ENCODE measurements at places on chromosomes 1 and 21.
A peak's percentile ranks its signal among the peaks of the same experiment; 100 is the strongest.

DNA sequence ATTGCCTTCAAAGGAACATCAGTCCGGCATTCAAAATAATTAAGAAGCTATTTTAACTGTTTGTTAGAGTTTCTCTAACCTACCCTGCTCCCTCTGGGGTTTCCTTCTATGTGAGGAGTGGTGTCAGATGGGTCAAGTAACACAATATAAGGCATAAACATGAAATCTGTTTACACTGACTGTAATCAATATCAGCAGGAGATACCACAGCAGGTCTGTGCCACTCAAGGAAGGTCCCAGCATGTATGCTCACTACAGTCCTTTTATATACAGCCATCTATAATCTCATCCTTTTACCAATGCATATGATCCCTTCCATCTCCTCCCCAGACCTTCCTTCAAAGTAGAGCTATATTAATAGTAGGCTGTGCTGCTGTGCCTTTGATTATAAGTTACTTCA is 25.4 kb downstream of the EEIG2 start:
- no peak for DNase-seq

- peak; percentile 32 for DNase-seq
Measured at GRCh38 chr1:86155051-86155806, 1.3 kb downstream of the COL24A1 start.

DNA sequence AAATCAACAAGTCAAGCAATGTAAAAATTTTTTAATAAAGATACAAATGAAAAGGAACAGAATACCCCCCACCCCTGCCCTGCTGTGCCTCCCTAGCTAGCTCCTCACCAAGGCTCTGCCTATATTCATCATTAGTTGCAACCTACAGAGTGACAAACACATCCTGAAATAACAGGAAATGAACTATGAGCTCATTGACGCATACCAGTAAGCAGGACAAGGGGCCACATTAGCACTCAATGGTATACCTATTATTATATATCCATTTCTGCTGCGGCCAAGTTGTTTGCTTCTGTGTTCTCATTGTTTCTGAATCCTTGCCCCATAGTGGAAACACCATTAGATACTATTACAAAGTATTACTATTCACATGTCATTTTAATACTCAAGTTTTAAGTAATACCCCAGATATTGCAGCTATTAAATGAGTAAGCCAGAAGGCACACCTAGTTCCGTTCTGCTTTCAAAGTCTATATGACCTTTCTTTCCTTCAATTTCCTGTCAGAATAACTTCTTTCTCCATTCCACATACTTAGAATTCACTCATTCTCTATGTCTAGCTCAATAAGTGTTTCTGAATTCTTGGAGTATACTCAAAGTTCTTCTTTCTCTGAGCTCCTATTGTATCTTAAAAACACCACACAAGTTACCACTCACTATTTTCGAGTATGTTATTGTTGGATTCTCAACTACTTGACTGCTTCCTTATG is 1214.9 kb downstream of the PLA2G4A start:
- DNase-seq = no peak

DNA sequence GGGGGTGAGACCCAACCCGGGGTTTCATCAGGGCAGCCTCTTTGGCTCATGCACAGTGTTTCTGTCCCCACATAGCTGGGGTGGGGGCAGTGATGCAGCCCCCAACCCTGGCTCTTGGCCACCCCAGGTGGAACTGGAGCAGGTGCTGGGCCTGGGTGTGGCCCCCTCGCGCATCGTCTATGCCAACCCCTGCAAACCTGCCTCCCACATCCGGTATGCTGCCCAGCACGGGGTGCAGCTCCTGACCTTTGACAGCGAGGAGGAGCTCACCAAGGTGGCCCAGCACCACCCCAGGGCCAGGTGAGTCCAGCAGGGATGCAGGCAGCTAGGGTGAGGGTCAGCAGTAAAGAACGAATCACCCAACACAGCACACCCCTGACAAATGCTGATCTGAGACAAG is 72.3 kb upstream of the TINAGL1 start:
- DNase-seq = no peak

- no peak for DNase-seq
Measured at GRCh38 chr1:214923278-214923915, 159.1 kb upstream of the KCNK2 start.

GRCh38 chr1:78855258-78855657 is 151.3 kb downstream of the ADGRL4 start:
- no peak for DNase-seq

GRCh38 chr1:27664291-27664690 is 7.7 kb downstream of the IFI6 start:
- no peak for DNase-seq

- peak; percentile 83 for DNase-seq
Measured at GRCh38 chr1:8097077-8097799, 71.1 kb upstream of the ERRFI1 start.

GRCh38 chr1:21255284-21255942 is 34.9 kb downstream of the ECE1 start:
- peak; percentile 88 for DNase-seq

- no peak for DNase-seq
Measured at GRCh38 chr21:44686000-44686781, 4.2 kb upstream of the KRTAP12-1 start.

DNA sequence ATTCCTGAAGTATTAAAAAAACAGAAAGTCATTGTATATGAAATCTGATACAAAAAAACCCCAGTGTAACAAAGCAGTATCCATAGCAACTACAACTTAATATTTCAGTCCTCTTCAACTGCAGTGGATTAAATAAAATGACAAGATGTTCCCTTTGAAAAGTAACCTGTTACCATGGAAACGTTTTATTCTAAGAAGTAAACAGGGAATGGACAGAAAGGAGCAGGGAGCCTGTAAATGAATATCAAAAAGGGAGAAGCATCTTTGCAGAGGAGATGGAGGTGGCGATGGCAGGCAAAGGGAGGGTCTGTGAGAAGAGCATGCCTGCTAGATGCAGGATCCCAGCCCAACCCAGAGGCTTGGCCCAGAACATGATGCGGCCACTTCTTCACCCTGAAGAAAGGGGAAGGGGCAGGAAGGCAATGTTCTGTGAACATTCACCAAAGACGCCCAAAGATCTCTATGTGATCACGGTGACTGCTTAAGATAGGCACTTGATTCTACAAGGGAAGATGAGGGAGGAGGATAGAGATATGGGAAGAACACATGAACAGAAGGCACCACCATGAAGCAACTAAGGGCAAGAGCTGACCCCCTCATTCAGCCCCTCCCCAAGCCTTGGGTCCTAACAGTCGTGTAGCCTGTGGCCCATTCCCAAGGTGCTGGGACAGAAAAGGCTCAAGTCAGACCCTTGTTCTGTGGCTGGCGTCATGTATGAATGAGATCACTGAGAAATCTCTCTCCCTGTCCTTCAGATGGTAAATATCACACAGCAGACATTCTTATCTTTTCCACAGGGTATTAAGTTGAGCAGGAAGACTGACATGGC is 200.0 kb downstream of the SLC45A1 start:
- DNase-seq = peak; percentile 52

DNA sequence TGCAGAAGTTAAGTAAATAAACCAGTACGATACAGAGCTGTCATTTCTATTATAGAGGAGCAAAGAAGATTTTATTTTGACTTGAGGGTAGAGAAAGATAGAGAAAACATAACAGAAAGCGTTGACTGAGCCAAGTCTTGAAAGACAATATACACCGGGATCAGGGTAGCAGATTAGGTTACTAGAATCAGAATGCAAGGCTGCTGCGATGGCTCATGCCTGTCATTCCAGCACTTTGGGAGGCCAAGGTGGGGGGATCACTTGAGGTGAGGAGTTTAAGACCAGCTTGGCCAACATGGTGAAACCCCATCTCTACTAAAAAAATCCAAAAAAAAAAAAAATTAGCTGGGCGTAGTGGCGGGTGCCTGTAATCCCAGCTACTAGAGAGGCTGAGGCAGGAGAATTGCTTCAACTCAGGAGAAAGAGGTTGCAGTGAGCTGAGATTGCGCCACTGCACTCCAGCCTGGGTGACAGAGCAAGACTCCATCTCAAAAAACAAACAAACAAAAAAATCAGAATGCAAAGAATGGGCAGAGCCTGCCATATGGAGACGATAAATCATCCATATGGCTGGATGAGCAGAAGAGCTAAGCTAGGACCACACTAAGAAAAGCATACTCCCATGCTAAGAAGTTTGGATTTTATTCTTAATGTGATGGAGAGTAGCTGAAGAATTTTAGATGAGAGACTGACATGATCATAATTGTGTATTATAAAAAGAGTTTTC is 9.9 kb upstream of the ABCD3 start:
- no peak for DNase-seq

DNA sequence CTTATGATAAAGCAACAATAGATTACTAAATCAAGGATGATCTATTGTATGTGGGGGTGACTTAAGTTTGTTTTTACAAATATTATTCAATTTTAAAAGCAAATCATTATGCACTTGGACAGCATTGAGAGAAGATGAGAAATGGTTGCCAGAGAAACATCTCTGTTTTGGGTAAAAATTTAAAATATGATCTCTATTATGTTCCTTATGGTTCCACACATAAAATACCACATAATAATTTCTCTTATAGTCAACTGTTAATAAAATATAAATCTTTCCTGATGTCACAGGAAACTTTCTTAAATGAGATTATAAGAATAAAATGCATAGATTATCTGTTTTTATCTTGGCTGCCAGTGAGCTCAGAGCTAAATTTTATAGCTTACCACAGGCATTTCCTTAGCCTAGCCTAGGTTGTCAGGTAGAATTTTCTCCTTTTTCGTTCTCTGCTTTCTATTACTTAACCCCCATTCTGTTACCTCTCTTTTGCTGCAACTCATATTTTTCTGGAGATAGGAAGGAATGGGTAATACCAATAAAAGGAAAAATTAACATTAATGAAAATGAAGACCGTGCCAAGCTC is 109.7 kb downstream of the TGFB2 start:
- no peak for DNase-seq

GRCh38 chr21:36504067-36505058 is 24.4 kb upstream of the CLDN14 start:
- peak; percentile 81 for DNase-seq

DNA sequence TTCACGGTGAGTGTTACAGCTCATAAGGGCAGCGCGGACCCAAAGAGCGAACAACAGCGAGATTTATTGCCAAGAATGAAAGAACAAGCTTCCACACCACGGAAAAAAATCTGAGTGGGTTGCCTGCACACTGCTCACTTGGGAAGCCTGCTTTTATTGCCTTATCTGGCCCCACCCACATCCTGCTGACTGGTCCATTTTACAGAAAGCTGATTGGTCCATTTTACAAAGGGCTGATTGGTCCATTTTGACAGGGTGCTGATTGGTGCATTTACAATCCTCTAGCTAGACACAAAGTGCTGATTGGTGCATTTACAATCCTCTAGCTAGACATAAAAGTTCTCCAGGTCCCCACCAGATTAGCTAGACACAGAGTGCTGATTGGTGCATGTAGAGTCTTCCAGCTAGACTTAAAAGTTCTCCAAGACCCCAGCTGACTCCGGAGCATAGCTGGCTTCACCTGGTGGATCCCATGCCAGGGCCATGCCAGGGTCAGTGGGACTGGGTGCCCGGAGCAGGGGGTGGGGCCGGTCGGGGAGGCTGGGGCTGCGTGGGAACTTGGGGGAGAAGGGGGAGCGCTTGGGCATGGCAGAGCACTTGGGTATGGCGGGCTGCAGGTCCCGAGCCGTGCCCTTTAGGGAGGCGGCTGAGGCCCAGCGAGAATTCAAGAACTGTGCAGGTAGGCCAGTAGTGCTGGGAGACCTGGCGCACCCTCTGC is 75.4 kb upstream of the ATP1A1 start:
- DNase-seq = no peak

GRCh38 chr1:216596281-216596862 is 126.9 kb downstream of the ESRRG start:
- no peak for DNase-seq
